A549 treated with Hydrocortisone at 1 μM for 4 hours (cell line): ENCODE measurements at places on chromosomes 2 and 18. TPM values are rescaled to one million over a fixed set of nuclear protein-coding genes. Genes with fewer than 3 reads are reported as not detected.

The HPCAL1 gene
- total RNA-seq: 209 to 290 TPM (median 261 TPM) in 5 replicates

The PRKAG3 gene
- total RNA-seq: not detected in 5 replicates

The FOXI3 gene
- total RNA-seq: 0.05 to 0.09 TPM (median 0.05 TPM) in 4 of 5 replicates, not detected in the other

The PLEKHH2 gene
- total RNA-seq: 1.5 to 2.4 TPM (median 2.1 TPM) in 5 replicates

The FBXO36 gene
- 0.87 to 1.7 TPM (median 1.4 TPM) in 5 replicates for total RNA-seq

The NPPC gene
- 0.21 to 0.37 TPM (median 0.28 TPM) in 4 of 5 replicates, not detected in the other for total RNA-seq

The PCARE gene
- total RNA-seq: not detected in 5 replicates

The ATG16L1 gene
- total RNA-seq: 38.2 to 44.9 TPM (median 40.5 TPM) in 5 replicates

The DNAJC5G gene
- total RNA-seq: not detected in 5 replicates

The USP34 gene
- total RNA-seq: 45.1 to 67.1 TPM (median 49.0 TPM) in 5 replicates

The PLGLB2 gene
- total RNA-seq: 0.13 to 0.32 TPM (median 0.16 TPM) in 5 replicates

The PAX8 gene
- total RNA-seq: 0.54 to 1.3 TPM (median 0.97 TPM) in 5 replicates

The GFPT1 gene
- 17.4 to 25.4 TPM (median 24.1 TPM) in 5 replicates for total RNA-seq

The OR6B2 gene
- total RNA-seq: not detected in 5 replicates

The MOCOS gene
- total RNA-seq: 3.5 to 4.7 TPM (median 3.6 TPM) in 5 replicates

The EPC2 gene
- 9.7 to 12.3 TPM (median 10.7 TPM) in 5 replicates for total RNA-seq

The SERPINB13 gene
- not detected in 5 replicates for total RNA-seq

The PDE1A gene
- total RNA-seq: 0.13 to 0.81 TPM (median 0.20 TPM) in 5 replicates

The HRH4 gene
- total RNA-seq: not detected in 5 replicates

The TUBA3E gene
- total RNA-seq: 3.0 to 4.6 TPM (median 4.2 TPM) in 5 replicates

The TUBB8B gene
- not detected in 5 replicates for total RNA-seq

The MPP4 gene
- total RNA-seq: 0.03 to 0.15 TPM (median 0.07 TPM) in 5 replicates

The QPCT gene
- total RNA-seq: 19.8 to 23.6 TPM (median 21.4 TPM) in 5 replicates

The CYP27A1 gene
- 0.05 to 0.21 TPM (median 0.15 TPM) in 5 replicates for total RNA-seq

The ELAC1 gene
- 4.7 to 5.4 TPM (median 4.9 TPM) in 5 replicates for total RNA-seq

The NT5DC4 gene
- total RNA-seq: not detected in 5 replicates

The TMEFF2 gene
- total RNA-seq: 0.17 to 0.40 TPM (median 0.32 TPM) in 5 replicates

The CAB39 gene
- 42.4 to 67.3 TPM (median 55.8 TPM) in 5 replicates for total RNA-seq

The STK39 gene
- 14.0 to 19.8 TPM (median 17.3 TPM) in 5 replicates for total RNA-seq

The ALPI gene
- 0.05 TPM in 2 of 5 replicates, not detected in the others for total RNA-seq

The MRPL30 gene
- total RNA-seq: 30.0 to 55.8 TPM (median 32.2 TPM) in 5 replicates

The FAM124B gene
- not detected in 5 replicates for total RNA-seq

The MDH1B gene
- total RNA-seq: 1.1 to 2.1 TPM (median 1.6 TPM) in 5 replicates

The CD8B2 gene
- total RNA-seq: not detected in 5 replicates

The VPS54 gene
- total RNA-seq: 11.2 to 17.4 TPM (median 15.7 TPM) in 5 replicates

The LIMS4 gene
- 0.46 to 1.2 TPM (median 0.75 TPM) in 5 replicates for total RNA-seq

The PDIA6 gene
- 343 to 368 TPM (median 358 TPM) in 5 replicates for total RNA-seq

The GALNT3 gene
- 0.06 TPM in 1 of 5 replicates, not detected in the others for total RNA-seq

The SETBP1 gene
- 0.37 to 0.59 TPM (median 0.57 TPM) in 5 replicates for total RNA-seq

The ZFP36L2 gene
- 31.3 to 42.3 TPM (median 38.8 TPM) in 5 replicates for total RNA-seq

The PSMD14 gene
- total RNA-seq: 95.6 to 121 TPM (median 102 TPM) in 5 replicates

The EMILIN2 gene
- 8.8 to 14.5 TPM (median 13.2 TPM) in 5 replicates for total RNA-seq

The PTGR3 gene
- 14.6 to 20.3 TPM (median 16.2 TPM) in 5 replicates for total RNA-seq

The LYG2 gene
- 0.18 TPM in 1 of 5 replicates, not detected in the others for total RNA-seq

The MGAT5 gene
- 11.8 to 20.7 TPM (median 15.8 TPM) in 5 replicates for total RNA-seq

The MC4R gene
- total RNA-seq: not detected in 5 replicates

The ZDBF2 gene
- 0.74 to 1.6 TPM (median 1.2 TPM) in 5 replicates for total RNA-seq

The PRKCE gene
- total RNA-seq: 8.0 to 10.4 TPM (median 9.7 TPM) in 5 replicates

The C2orf80 gene
- total RNA-seq: not detected in 5 replicates

The COL4A3 gene
- total RNA-seq: 0.41 to 1.3 TPM (median 1.0 TPM) in 5 replicates

The PROKR1 gene
- not detected in 5 replicates for total RNA-seq

The PLB1 gene
- total RNA-seq: 1.5 to 2.6 TPM (median 1.9 TPM) in 5 replicates

The MTHFD2 gene
- 141 to 160 TPM (median 147 TPM) in 5 replicates for total RNA-seq

The PRSS56 gene
- 0.06 to 0.18 TPM (median 0.15 TPM) in 5 replicates for total RNA-seq

The ACTG2 gene
- 0.20 to 0.39 TPM (median 0.25 TPM) in 5 replicates for total RNA-seq

The VAMP8 gene
- total RNA-seq: 15.1 to 19.3 TPM (median 16.7 TPM) in 5 replicates

The PUS10 gene
- total RNA-seq: 1.8 to 3.4 TPM (median 2.5 TPM) in 5 replicates

The CKAP2L gene
- total RNA-seq: 12.3 to 18.6 TPM (median 14.4 TPM) in 5 replicates

The NT5C1B gene
- total RNA-seq: not detected in 5 replicates

The HOXD13 gene
- 0.13 to 0.26 TPM (median 0.15 TPM) in 5 replicates for total RNA-seq
